Anterior cingulate cortex (tissue), 58 donors: ENCODE measurements at places on chromosomes 2 and 18.

DNA sequence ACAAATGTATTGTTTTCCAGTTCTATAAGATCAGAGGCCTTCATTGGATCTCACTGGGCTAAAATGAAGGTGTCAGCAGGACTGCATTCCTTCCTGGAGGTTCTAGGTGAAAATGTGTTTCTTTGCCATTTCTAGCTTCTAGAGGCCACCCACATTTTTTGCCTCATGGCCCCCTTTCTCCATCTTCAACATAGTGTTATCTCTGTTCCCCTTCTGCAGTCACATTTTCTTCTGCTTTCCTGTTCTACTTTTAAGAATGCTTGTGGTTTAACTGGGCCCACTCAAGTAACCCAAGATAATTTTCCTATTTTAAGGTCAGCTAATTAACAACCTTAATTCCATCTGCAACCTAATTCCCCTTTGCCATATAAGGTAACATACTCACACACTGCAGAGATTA, 36.1 kb downstream of the METTL21A start:
- DNase-seq = no peak

GRCh38 chr2:9842487-9843228, 616 bp upstream of the TAF1B start:
- DNase-seq = no peak

- no peak for DNase-seq
These were observed 12.2 kb downstream of the SH3BP4 start for GRCh38 chr2:234963773-234964615.

GRCh38 chr18:74942319-74942910, 266.5 kb downstream of the PTGR3 start:
- DNase-seq = no peak

GRCh38 chr2:204116159-204116792, 179.7 kb downstream of the ICOS start:
- DNase-seq = peak; percentile 7

DNA sequence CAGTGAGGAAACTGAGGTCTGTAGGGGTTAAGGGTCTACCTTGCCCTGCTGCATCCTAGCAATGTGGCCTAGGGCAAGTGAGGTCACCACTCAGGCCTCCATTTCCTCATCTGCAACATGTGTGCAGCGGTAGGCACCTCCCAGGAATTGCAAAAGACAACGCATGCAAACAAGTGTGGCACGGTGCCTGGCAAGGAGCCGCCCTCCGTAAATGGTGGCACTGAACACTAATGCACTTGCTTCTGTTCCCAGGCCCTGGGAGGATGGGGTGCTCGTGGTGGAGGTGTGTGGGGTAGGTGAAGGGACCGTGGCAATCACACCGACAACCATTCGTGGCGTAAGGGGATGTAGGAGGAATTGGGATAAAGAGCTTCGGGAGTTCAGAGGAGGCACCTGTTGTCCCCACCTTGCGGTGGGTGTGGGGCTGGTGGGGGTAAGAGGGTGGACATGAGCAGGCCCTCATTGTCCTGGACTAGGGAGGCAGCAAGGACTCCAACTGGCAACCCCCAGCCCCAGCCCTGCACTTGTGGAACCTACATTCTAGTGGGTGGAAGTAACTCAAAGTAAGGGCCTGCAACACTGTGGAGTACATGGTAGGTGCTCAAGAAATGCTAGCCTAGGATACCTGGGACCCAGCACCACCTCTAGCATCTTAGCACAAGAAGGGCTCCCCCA, 26.0 kb downstream of the ATOH8 start:
- no peak for DNase-seq
